ENCODE measurements at places on chromosomes 2 and 18. TPM values are rescaled to one million over a fixed set of nuclear protein-coding genes. Genes with fewer than 3 reads are reported as not detected.

Gene CYP26B1
- 0.31 TPM for total RNA-seq

Gene NTSR2
- total RNA-seq, result not detected

- DNase-seq, result no peak
Observed at GRCh38 chr2:14901737-14902136, 269.2 kb downstream of the LRATD1 start.

DNA sequence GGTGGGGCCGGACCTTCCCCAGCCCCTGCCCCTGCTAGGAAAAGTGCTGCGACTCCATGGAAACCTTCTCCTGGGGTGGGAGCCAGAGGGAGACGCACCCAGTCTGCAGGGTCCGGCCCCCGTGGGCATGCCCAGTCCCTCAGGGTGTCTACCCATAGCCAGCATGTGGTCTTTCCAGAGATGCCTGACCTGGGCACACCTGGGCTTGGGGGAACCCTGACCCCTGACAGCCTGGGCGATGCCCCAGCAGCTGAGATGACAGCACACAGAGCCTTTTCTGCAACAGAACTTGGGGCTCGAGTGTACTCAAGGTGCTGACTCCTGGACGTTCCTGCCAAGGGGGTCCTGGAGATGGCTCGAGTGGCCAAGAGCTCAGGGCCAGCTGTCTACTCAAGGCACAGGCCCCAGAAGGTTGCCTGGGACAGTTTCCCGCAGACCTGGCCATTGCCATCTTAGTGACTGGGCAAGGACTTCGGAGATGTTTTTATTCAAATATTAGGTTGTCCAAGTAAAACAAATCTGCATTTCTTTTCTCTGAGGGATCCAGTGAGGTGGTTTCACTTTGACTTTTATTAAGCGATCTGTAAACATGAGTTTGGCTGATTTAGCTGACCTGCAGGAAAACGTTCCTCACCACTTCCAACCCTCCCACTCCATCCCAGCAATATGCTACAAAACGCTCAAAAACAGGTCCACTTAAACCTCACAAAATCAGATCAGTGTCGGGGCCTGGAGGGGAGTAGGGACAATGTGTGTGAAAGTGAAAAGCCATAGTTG is 228.0 kb downstream of the EIPR1 start:
- no peak for DNase-seq

DNA sequence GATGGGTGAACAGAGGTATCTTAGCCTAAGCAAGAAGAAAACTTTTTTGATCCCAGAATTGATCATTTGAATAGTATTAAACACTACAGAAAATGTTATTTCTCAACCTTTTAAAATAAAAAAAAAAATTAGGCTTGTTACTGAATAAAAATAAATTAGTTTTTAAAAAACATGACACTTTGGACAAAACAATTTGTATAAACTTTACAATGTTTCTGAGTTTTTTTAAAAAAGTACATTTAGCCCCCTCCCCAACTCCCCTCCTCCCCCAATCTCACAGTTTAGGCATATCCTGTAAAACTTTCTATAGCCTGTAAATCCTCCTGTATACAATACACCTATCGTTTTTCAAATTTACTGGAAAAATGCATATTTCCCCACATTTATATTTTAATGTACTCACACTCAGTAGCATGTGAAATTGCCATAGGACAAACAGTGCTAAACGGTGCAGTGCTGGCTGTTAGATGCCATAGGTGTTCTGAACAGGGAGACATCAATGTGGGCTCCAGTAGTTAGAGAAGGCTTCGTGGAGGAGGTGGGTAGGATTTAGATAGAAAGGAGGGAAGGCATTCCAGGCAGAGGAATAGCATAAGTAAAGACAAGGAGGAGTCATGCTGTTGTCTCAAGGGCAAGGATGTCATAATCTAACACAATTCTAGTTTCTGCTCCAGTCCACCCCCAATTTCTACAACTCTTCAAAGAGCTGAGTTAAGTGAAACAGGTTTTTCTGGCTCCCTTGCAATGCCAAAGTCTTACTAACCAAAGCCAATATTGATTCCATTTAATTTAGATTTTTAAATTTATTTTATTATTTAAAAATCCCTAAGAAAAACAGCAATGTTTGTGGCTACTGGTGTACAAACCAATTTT is 50.9 kb downstream of the SP3 start:
- no peak for DNase-seq

DNA sequence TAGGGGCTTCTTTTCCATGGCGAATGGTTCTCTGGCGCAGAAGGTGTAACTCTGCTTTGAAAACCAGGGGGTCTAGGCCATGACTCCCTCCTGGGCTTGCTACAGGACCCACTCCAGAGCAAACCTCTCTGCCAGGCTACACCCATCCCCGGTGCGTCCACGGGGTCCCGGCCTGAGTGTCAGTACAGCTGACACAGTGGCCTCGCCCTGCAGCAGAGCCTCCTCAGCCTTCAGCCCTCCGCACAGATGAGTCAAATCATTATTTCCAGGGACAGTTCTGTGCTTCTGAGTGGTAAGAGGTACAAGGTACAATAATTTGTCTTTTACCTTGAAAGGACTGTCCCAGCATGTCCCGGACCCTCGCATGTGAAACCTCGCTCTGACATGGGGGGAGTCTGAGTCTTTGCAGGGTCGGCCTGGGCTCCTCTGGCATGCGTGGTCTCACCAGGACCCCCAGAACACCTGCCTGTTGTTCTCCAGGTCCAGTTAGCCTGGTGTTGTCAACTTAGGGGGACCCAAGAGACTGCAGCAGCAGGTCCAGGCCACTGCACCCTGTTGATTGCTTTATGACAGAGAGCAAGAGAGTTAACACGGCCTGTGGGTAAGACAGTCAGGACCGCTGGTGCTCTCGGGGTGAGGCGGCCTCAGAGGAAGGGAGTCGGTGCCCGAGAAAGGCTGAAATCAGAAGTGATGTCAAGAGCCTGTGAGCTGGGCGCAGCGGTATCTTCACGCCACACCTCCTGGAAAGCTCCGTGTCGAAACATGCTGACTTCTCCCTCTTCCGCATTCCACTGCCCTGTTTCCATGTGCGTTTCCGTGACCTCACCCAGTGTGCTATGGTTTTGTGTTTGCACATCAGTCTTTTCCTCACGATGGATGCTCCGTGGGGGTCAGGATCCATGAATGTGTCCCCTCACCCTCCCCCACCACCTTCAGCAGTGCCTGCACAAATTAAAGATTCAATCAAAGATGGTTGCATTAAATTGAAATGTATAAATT is 340.1 kb downstream of the EIPR1 start:
- no peak for DNase-seq

DNA sequence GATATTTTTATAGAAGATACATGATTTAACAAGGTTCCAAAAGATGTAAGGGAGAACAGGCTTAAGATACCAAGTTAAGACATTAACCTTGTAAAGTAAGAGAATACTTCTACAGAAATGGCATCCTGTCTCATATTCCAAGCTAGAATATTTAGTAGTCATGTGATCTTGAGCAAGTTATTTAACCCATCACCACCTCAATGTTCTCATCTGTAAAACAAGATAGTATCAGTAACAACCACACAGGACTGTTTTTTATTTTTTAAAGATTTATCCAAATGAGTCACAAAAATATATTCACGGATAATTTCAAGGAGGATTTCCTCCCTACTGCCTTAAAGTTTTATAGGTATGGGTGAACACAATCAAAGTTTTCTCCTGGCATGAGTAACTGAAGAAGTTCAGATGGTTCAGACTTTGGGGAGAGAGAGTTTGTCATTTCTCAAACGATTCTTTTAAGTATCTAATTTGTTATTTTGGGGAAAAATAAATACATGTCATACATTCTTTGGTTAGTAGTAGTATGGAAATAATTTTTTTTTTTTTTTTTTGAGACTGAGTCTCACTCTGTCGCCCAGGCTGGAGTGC is 25.9 kb downstream of the ROCK1 start:
- no peak for DNase-seq

DNA sequence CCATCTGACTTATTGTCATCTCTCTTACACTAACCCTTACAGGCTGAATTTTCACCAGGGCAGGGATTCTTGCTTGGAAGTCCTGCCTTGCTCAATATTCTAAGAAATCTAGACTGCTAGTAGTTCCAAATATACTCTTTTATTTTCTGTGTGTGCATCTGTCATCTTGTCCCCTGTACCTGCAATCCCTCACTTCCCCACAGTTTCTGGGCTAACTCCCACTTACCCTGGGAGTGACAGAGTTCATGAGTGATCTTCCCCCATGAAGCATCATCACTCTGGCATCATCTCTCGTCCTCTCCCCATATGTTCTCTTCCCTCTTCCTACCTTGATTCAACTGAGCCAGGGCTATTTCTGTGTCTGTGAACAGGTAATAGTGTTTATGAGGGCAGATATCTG is 35.7 kb downstream of the HNMT start:
- DNase-seq, result no peak

GRCh38 chr18:50697509-50697908 is 122.3 kb downstream of the MRO start:
- DNase-seq, result no peak

- DNase-seq, result no peak
Observed at GRCh38 chr2:76861708-76862107, 660.5 kb downstream of the LRRTM4 start.
